ENCODE measurements at places on chromosomes 1 and 21.

DNA sequence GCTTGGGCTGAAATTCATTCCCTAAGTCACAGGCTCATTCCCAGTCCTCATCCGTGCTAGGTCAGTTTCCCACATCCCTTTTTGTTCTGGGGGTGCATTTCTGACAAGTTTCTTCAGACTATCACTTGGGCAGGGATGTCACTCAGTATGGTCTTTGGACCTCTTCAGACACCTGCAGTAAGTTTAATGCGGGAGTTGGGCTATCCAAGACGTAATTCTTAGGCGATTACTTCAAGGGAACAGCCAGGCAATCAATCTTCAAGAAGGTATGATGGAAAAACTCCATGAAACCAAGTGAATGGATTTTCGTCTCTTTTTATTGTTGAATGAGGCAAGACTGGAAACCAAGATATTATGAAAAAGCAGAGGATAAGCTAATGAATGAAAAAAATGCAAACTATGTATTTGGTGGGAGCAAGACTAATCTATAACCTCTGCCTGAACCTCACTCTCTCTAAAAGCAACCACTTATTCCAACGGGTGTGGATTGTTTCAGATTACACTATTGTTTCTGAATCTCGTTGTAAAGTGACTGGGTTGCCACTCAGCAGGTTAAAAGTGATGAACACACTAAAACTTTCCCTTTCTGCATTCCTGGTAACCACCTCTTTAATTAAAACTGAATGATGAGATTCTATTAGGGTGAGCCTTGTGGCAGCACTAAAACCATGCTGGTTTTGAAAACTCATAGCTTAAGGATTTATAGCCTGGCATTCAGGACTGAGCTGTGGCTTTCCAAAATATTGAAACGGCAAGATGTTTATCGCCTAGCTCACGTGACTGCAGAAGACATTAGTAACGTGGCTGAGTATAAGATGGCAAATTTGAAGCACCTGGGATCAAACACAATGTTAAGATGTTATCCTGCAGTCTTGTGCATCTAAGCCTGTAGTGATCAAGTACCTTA, 1.1 kb downstream of the RASAL2 start:
- no peak for DNase-seq

DNA sequence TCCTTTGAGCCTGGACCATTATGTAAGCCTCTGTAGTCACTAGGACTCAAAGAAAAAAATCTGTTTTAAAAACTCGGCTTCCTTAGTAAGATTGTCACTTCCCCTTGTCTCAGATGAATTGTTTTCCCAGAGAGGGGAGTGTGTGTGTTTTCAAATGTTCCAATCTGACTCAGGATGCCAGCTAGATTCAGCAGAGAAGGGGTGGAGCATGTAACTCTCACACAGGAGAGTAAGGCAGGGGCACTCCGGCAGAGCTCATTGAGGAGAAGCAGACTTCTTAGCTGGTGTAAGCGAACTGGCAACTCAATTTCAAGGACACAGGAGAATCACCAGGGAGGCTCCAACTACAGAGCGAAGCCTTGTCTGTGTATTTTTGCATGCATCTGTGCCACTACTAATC, 623.2 kb downstream of the LMO4 start:
- DNase-seq, result no peak

DNA sequence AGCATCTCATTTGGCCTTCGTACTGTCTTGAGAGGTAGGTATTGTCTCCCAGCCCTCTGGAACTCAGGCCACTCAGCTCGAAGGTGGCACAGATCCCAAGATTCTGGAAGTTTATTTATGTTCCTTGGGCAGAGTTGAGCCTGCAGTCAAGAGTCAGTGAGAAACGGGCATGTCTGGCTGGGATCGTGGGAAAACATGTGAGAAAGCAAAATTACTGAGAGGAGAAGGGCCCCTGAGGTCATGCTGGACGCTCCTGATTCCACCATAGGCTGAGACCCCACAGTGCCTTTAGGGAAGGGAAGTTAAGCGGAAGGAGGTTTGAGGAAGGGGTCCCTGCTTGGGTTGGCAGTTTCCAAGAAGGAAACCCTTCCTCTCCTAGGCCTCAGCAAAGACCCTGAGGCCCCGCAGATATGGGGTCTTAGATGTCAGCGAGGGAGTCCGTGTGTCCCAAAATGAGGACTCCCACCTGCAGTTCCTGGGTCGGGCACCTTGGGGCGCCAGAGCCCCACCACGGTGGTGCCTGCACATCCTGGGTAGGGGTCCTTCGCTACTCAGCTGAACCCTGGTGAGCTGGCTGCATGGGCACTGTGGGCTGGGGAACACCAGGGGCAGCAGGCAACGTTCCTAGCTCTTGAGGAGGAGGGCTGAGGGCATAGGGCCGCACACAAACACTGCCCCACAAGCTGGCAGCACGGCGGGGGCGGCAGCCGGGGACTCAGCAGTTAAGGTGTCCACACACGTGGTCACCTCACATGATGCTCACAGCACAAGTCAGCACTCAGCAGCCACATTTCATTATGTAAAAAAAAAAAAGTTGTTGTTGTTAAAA, 12.3 kb upstream of the SEMA4A start:
- DNase-seq, result no peak

DNA sequence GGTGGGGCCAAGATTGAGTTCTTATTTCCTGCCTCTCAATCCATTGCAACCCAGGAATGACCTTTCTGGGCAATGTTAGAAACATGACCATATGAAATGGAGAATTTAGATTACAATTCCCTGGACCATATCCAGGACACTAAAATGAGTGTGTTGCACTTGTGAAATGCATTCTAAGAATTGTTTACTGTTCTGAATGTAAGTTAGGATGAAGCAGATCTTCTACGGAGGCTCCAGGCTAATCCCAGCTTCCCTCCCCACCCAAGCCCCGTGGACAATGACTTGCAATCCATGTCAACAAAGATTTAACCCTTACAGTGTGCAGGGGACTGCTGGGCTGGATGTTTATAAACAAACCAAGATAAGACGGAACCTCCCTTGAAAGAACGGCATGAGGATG, 31.7 kb upstream of the HAO2 start:
- DNase-seq, result no peak

DNA sequence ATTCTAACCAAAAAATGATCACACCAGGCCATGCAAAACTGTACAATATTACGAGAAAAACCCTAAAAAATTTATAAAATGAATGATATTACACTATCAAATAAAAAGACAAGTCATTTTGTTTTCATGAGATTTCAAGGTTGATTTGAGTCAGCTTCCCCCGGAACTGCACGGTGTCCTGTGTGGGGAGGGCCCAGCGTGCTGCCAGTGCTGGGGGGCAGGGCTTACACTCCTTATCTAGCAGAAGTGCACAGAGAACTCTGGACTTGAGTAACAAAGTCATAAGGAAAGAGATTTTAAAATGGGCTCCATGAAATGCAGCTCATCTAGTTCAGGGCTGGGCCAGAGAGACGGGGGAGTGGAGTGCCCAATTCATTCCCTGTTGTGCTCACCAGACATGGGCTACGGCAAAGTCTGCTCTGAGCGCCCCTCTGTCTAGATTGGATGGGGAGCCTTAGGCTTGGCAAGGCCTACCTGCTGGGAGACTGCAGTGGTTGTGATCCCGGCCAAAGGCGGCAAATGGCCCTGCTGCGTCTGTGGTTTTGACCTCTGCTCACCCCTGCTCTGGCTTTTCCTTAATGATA, 50.1 kb downstream of the COQ8A start:
- no peak for DNase-seq
